ENCODE measurements at places on chromosomes 3 and 15.

- no peak overlapping the region for H3K4me3 ChIP-seq
- peaks cover 5% of the 10 kb centered on the region for H3K27me3 ChIP-seq
- H3K36me3 ChIP-seq: peaks cover 3% of the 10 kb centered on the region
- no peak overlapping the region for H3K27ac ChIP-seq
Observed at GRCh38 chr15:57138349-57138788, 219.9 kb downstream of the TCF12 start.

DNA sequence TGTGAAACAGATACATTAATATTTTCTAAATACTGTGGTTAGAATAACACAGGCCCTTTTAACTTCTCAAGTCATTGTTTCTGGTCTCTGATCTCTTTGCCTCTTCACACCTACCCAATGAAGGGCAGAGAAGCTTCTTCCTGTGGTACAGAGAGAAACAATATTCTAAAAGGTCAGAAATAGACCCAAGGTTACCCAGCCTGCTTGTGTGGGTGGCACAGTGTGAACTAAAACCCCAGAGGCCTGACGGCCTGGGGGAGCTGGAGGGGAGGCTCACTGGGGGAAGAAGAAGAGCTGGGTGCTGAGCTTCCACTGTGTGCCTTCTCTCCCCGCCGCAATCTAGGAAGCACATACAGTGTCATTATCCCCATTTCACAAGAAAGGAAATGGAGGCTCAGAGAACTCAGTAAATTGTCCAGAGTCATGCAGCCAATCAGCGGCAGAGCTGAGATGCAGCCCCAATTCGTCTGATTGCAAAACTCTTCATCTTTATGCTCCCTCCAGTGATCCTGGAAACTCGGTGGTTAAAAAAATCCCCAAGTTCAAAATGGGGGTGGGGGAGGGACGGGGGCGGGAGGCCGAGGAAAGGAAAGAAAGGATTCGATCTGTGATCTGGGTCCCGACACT lies 64.1 kb upstream of the HEG1 start:
- peak overlapping the region; percentile 81 for H3K4me3 ChIP-seq
- no peak overlapping the region for H3K27ac ChIP-seq
- no peak for DNase-seq
- H3K4me1 ChIP-seq: peaks cover 24% of the 10 kb centered on the region

DNA sequence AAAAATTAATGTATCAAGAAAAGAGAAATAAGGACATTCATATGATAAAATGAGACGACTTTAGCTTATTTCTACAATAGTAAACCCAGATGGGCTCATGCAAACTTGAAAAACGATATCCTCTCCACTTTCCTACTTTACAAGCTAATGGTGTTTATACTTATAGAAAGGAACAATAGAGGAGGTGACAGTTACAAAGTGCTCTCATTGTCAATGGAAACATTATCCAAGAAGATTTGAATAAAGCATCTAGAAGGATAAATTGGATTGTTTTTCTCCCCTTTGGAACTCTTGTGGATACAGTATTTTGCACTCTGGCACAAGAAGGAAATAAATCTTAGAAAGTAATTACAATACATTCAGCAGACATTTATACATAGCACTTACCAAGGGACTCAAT lies 20.2 kb upstream of the CCDC66 start:
- no peak overlapping the region for H3K4me3 ChIP-seq
- peaks cover 10% of the 10 kb centered on the region for H3K36me3 ChIP-seq
- no peak for DNase-seq
- H3K27ac ChIP-seq: no peak overlapping the region

- H3K36me3 ChIP-seq: peaks cover 4% of the 10 kb centered on the region
- H3K27me3 ChIP-seq: peaks cover 4% of the 10 kb centered on the region
- H3K27ac ChIP-seq: no peak overlapping the region
- peaks cover 13% of the 10 kb centered on the region for H3K4me1 ChIP-seq
- no peak for DNase-seq
Observed at GRCh38 chr15:68502398-68502901, 70.5 kb upstream of the ITGA11 start.

DNA sequence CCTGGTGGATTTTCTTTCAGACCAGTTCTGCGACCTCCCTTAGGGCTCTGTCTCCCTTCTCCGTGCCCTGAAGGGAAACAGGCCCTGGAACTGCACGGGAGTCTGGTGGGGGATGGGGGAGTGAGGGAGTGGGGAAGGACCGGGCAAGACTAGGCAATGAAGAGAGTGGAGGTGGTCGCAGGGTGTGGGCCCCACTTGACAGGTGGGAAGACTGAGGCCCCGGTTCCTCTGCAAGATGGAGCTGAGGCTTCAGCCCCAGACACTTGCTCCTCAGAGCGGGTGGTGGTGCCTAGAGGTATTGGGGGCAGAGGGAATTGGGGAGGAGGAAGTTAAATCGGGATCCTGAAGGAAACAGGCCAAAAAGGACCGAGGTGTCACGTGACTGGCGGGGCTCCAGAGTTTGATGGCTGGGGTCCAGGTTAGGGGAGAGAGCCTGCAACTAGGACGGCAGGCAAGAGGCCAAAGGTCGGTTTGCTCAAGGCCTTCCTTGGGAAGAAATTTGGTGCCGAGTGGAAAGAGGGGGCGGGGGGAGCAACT lies 597 bp upstream of the CAMK1 start:
- peak overlapping the region; percentile 67 for H3K4me3 ChIP-seq
- H3K4me1 ChIP-seq: peaks cover 12% of the 10 kb centered on the region
- DNase-seq: no peak
- no peaks in the 10 kb centered on the region for H3K36me3 ChIP-seq

- H3K4me1 ChIP-seq: no peaks in the 10 kb centered on the region
- DNase-seq: no peak
- H3K27me3 ChIP-seq: no peaks in the 10 kb centered on the region
- no peak overlapping the region for H3K27ac ChIP-seq
- no peak overlapping the region for H3K4me3 ChIP-seq
Observed at GRCh38 chr3:93923006-93923405, 50.7 kb downstream of the PROS1 start.

GRCh38 chr3:155218462-155218861 lies 75.0 kb downstream of the STRIT1 start:
- DNase-seq: no peak
- H3K4me1 ChIP-seq: no peaks in the 10 kb centered on the region
- peaks cover 2% of the 10 kb centered on the region for H3K27me3 ChIP-seq
- H3K4me3 ChIP-seq: no peak overlapping the region

DNA sequence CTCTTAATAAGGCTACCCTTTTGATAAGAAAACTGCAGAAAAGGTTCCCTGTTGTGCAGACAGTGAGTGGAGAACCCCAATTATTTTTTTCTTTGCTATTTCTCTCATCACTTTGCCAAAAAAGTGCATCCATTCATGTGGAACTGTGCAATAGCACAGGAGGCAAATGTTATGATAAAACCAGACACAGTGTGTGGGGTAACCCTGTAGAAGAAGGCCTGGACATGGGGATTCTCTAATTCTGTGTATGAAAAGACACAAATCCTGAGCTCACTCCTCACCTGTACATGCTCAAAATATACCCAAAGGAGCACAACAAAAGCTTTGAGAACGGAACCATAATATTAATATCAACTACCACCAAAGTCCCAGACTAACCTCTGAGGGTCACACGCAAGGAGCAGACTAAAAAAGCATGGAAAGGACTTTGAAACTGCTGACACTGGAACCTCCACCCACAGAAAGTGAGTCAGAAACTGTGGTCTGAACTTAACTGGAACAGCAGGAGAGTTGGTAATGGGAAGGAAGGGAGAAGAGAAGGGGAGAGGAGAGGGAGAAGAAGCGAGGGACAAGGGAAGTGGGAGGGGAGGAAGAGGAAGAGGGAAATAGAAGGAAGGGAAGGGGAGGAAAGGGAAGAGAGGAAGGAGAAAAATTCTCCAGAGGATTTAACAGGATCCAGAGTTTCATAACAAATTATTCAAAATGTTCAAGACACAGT lies 299.9 kb downstream of the TBC1D5 start:
- H3K4me3 ChIP-seq: no peak overlapping the region
- DNase-seq: no peak
- H3K27me3 ChIP-seq: peaks cover 3% of the 10 kb centered on the region
- no peaks in the 10 kb centered on the region for H3K4me1 ChIP-seq

DNA sequence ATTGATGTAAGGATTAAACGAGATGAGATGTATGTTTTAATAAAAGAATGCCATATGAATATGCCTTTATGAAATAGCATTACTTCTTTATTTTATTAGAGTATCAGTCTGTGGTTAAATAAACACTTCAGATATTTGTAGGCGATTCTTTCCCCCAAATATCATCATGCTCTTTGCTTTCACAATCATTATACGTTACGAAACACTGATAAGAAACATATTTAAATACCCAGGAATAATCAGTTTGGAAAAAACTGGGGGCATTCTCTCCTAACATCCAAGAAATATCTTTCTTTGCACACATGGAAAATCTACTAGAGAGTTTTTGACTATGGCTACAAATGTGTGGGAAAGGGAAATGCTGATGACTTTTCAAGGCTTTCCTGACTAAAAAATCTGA lies 4.4 kb upstream of the PLAAT1 start:
- peaks cover 53% of the 10 kb centered on the region for H3K4me1 ChIP-seq
- peaks cover 9% of the 10 kb centered on the region for H3K27me3 ChIP-seq
- no peak overlapping the region for H3K4me3 ChIP-seq
- no peak overlapping the region for H3K27ac ChIP-seq
- DNase-seq: no peak
- no peaks in the 10 kb centered on the region for H3K36me3 ChIP-seq

- H3K27me3 ChIP-seq: no peaks in the 10 kb centered on the region
- H3K4me1 ChIP-seq: no peaks in the 10 kb centered on the region
- H3K4me3 ChIP-seq: no peak overlapping the region
- no peak overlapping the region for H3K27ac ChIP-seq
- no peaks in the 10 kb centered on the region for H3K36me3 ChIP-seq
Observed at GRCh38 chr3:24545887-24546286, 51.2 kb upstream of the THRB start.

DNA sequence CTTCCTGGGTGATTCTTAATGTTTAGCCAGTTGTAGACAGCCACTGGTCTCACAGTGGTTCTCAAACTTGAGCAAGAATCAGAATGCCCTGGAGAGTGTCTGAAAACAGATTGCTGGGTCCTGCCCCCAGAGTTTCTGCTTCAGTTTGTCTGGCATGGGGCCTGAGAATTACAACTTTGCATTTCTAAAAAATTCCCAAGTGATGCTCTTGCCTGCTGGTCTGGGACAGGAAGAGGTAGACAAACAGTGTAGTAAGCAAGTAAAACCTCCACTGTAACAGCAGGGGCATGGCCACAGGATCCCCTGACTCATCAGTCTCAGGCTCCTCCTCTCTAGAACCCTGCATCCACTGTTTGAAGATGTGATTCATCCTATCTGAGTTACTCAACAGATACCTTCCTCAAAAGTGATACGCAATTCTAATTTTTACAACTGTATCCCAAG lies 36.5 kb downstream of the DZIP1L start:
- no peaks in the 10 kb centered on the region for H3K36me3 ChIP-seq
- H3K4me1 ChIP-seq: no peaks in the 10 kb centered on the region
- no peak overlapping the region for H3K4me3 ChIP-seq

DNA sequence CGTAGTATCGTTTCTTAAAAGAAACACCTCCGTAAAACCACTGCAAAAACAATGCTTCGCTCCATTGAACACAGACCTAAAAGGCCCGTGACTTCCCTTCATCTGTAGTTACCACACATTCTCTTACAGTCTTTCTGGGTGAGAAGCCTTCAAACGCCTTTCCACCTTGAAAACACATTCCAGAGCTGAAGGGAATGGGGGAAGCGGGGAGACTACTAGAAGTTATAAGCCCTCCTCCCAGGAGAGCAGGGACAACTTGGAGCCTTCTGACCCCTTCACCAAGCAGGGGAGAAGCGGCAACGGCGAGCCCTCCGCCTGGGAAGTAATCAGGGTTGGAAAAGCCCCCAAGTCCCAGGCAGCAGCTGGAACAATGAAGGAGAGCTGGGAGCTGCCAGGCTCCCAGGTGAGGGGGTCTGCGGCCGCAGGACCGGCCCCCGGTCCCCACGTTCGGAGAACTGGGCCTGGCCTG lies 461 bp downstream of the SECISBP2L start:
- H3K27me3 ChIP-seq: peaks cover 7% of the 10 kb centered on the region
- DNase-seq: peak; percentile 54
- peak overlapping the region; percentile 90 for H3K27ac ChIP-seq
- H3K4me1 ChIP-seq: peaks cover 15% of the 10 kb centered on the region

- peaks cover 4% of the 10 kb centered on the region for H3K27me3 ChIP-seq
- no peak for DNase-seq
- H3K36me3 ChIP-seq: no peaks in the 10 kb centered on the region
- H3K4me1 ChIP-seq: peaks cover 8% of the 10 kb centered on the region
- H3K4me3 ChIP-seq: no peak overlapping the region
Observed at GRCh38 chr15:81301815-81302399, 22.0 kb downstream of the STARD5 start.

DNA sequence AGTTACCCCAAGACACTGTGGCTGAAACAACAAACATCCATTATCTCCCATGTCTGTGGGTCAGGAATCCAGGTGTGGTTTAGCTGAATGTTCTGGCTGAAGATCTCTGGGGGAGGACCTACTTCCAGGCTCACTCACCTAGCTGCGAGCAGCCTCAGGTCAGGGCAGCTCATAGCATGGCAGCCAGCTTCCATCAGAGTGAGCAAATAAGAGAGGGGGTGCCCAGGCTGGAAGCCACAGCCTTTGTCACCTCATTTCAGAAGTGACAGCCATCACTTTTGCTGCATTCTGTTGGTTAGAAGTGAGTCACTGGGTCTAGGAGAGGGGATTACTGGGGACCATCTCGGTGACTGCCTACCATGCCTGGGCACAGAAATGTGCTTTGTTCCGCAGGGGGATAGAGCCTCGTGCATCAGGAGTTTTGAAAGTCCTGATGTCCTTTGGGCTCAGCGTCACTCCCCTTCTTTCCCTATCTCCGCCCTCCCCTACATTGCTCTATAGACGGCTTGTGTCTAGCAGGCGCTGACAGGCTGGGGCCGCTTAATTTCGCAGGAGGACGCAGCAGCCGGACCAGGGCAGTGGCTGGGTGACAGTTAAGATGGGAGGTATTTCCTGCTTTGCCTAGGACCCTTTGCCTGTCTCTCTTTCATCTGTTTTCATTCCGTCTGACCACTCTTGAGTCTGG lies 25.4 kb downstream of the TGM4 start:
- H3K4me1 ChIP-seq: no peaks in the 10 kb centered on the region
- no peak for DNase-seq
- H3K27me3 ChIP-seq: no peaks in the 10 kb centered on the region

- no peak for DNase-seq
- no peak overlapping the region for H3K4me3 ChIP-seq
- peaks cover 5% of the 10 kb centered on the region for H3K4me1 ChIP-seq
Observed at GRCh38 chr3:106458952-106459351, 590.1 kb upstream of the CBLB start.

DNA sequence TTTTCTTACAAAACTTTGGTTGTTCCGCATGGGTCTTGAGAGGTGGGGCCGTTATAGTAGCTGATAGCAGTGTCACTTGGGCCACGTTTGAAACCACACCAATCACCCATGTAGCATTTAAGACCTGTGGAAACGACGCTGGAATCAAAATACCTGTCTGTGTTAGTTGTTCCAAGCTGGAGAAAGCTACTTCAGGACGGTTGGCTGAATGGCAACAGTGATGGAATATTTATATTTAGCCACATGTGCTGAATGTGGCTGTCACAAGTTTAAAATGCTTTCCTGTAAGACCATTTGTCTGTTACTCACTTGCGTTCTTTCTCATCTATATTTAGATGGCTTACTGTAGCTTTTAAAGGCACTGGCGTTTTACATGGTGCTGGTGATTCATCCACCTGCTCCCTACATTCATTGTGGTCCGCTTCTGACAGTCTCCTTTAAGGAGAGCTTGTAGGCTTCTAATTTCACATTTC lies 1.4 kb downstream of the DNAJA4 start:
- no peak overlapping the region for H3K27ac ChIP-seq
- DNase-seq: no peak
- H3K4me1 ChIP-seq: no peaks in the 10 kb centered on the region
- peaks cover 5% of the 10 kb centered on the region for H3K27me3 ChIP-seq

GRCh38 chr3:147246906-147247305 lies 159.4 kb downstream of the ZIC4 start:
- DNase-seq: no peak
- no peaks in the 10 kb centered on the region for H3K36me3 ChIP-seq
- H3K27ac ChIP-seq: no peak overlapping the region
- H3K27me3 ChIP-seq: no peaks in the 10 kb centered on the region
- no peaks in the 10 kb centered on the region for H3K4me1 ChIP-seq

All from glutamatergic neuron (in vitro differentiated cells).